IMR-90 (cell line): ENCODE measurements at places on chromosomes 5 and 9.

DNA sequence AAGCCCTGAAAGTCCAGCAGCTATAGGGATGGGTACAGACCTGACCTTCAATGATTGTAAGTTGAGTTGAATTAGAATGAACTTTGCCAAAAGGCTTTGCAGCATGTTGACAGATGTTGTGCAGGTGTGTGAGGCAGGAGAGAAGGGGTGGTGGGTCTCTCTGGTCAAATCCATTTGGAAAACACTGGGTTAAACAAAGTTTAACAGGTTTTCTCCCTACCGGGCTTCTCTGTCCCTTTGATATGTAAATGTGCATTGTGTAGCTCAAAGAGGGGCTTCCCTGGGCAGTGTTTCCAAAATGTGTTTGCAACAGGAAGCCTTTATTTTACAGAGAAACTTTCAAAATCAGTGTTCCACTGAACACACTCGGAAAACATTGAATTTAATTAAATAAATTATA lies 72.1 kb upstream of the BRINP1 start:
- DNase-seq, result no peak

- DNase-seq, result peak; percentile 19
These were observed 17.7 kb downstream of the RALGDS start for GRCh38 chr9:133103183-133103986.

- no peak for DNase-seq
These were observed 383.7 kb downstream of the TLE1 start for GRCh38 chr9:81305561-81306182.

- DNase-seq, result peak; percentile 28
These were observed 109.9 kb downstream of the EDIL3 start for GRCh38 chr5:84274585-84275468.

DNA sequence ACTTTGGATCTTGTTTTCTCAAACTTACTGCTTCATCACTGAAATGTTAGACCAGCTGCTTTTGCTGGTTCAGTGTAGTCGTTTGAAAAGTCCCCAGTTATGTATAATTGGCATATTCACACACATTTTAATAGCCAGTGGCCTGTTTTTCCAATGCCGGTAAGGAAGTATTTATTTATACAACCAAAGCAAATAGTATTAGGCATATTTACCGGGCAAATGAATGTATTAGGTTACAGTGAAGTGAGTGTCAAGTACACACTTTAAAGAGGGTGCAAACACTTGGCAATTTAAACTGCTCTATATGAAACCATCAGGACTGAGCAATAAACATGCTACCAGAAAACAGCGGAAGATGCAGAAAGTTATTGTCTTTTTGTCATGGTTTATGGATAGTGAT lies 242.9 kb downstream of the MCTP1 start:
- no peak for DNase-seq
